Activated CD4-positive, alpha-beta T cell treated with anti-CD3 and anti-CD28 coated beads, Interleukin-2, amount 50 U/mL, for 24 hours (primary cell): ENCODE measurements at places on chromosomes 6 and 20.

- DNase-seq, result no peak
Measured at GRCh38 chr6:20170455-20171148, 41.7 kb downstream of the MBOAT1 start.

DNA sequence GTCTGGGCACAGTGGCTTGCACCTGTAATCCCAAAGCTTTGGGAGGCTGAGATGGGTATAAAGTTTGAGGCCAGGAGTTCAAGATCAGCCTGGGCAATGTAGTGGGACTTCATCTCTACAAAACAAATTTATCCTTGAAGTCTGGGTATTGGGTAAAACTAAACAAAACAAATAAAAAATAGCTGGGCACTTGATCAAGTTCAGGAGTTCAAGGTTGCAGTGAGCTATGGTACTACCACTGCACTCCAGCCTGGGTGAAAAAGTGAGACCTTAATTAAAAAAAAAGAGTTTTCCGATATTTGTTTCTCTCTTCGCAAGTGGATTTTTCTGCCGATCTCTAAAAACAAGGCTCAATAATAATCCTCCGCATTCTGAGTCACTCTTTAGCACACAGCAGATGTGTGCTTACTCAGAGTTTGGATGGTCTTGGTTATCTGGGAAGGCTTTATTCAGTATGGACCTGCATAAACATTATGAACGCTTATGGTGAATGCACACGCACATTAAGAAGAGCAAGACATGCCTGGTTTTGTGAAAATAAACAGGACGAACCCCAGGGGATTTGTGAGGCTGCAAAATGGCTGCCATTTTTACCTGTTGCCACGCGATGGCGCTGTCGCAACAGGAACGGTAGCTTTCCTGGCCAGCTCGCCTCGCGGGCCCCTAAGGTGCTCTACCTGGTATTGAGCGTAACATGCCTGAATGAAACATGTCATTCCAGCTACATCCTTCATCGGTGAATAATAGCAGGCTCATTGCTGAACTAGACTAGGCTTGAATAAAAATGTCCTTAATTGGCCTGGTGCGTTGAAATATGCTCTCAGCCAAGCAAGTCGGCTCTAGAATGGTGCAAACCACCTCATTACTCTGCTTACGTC, 6.0 kb downstream of the OPN5 start:
- DNase-seq, result peak; percentile 4

- no peak for DNase-seq
Measured at GRCh38 chr20:58117944-58118343, 110.5 kb downstream of the ANKRD60 start.

DNA sequence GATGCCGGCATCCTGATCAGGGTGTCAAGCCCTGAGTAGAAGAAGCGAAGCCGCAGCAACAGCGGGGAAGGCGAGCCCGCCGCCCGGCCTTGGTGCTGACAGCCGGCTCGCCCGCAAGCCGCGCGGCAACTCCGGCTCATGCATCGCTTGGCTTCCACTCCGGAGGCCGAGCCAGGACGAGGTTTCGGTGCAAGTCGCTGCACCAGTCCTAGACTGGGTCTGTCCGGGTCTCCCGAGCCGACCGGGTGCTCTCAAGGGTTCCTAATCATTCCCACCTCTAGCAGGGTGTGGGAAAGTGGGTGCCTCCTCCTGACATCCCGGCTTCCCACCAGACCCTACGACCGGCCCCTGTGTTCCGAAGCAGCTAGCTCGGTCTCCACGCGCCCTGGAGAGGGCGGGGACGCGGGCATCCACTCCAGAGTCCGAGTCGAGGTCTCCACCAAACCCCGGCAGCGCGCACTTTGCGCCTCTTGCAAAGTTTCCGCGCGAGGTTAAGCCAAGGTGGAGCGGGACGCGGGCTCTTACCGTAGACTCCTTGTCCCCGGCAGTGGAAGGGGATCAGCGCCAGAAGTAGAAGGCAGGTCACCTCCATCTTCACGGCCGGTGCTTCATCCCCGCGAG, 1.4 kb downstream of the MDGA1 start:
- DNase-seq, result no peak

GRCh38 chr20:53937929-53938367, 132.4 kb downstream of the BCAS1 start:
- DNase-seq, result no peak

GRCh38 chr6:96520171-96521115, 1.2 kb upstream of the UFL1 start:
- DNase-seq, result no peak

- no peak for DNase-seq
Measured at GRCh38 chr6:43749461-43749860, 20.6 kb upstream of the VEGFA start.

DNA sequence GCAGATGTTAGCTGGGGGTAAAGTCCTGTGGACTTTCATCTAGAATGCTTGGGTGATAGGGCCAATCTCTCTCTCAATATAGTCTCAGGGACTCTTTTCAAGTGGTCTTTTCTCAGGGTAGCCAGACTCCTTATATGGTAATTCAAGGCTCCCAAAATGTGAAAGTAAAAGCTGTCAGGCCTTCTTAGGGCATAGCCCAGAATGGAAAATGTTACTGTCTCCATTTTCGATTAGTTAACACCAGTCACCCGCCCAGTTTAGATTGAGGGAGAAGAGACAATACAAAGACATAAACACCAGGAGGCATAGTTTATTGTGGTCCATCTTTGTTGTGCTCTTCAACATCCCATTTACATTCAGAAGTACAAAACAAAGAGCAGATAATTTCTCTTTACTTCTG, 295.8 kb downstream of the EPHA7 start:
- DNase-seq, result no peak

DNA sequence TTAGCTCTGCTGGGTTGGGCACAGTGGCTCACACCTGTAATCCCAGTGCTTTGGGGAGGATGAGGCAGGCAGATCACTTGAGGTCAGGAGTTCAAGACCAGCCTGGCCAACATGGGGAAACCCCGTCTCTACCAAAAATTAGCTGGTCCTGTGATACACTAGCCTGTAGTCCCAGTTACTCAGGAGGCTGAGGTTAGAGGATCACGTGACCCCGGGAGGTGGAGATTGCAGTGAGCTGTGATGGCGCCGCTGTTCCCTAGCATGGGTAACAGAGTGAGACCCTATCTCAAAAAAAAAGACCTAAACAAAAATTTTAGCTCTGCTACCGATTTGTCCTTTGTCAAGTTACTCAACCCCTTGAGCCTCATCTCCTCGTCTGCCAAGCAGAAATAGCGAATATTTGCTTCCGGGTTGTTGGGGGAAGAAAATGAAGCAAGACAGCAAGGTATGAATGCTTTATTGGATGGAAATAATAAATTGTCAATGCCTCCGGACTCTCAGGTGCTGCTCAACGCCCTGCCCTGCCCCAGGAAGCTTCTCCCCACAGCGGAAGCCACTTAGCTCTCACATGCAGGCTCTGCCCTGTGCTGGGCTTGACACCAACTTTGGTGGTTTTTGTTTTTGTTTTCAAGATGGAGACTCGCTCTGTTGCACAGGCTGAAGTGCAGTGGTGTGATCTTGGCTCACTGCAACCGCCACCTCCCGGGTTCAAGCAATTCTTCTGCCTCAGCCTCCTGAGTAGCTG, 24.9 kb upstream of the ITCH start:
- DNase-seq, result no peak

DNA sequence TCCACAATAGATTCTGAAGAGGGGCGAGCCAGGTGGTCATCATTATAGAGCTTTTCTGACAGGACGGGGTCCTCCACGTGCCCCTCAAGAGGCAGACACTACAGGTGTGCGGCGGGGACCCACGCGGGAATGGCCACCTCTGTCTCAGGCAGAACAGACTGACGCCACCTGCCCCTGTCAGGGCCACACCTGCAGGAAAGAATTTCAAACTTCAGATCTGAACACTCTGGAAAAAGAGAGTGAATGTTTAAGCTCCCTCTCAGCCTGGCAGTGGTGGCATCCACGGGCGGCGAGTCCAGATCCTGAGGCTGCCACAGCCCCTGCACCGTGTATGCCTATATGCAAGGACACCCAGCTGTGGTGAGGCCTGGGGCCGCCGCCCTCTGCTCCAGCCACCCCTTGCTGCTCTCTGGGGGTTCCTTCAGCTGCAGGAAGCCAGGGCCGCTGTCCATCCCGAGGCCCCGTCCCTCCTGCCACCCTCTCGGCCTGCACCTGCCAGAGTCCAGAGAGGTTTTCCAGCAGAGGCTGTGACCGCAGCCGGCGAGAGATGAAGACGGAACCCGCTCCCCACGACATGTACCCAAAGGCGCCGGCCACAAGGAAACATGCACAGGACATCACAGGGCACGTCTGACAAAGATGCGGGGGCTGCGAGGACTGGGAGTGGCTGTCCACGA, 234.9 kb downstream of the ERMARD start:
- DNase-seq, result no peak

DNA sequence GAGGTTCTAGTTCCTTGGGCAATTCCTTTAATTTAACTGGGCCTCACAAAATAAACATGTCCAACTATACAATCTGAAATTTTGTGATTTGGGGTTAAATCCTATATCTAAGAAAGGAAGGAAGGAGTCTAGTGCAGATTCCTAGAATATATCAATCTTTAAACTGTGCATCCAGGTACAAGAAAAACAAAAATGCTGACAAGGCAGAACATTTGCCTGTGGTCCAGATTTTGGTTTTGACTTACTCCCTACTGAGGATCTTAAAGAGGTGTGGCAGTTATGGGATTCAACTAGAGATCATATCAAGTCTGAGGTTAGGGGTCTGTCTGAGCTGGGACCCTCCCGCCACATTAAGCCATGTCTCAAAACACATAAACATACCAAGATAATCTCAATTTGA, 17.7 kb upstream of the COX7A2 start:
- no peak for DNase-seq

GRCh38 chr6:38320843-38321242, 318.9 kb downstream of the BTBD9 start:
- DNase-seq, result no peak

GRCh38 chr6:93365445-93365844, 53.9 kb downstream of the EPHA7 start:
- DNase-seq, result no peak
